HL-60 (cell line): ENCODE measurements at places on chromosomes 3 and 15.

- no peak for DNase-seq
Observed at GRCh38 chr3:178847190-178847589, 224.4 kb downstream of the ZMAT3 start.

DNA sequence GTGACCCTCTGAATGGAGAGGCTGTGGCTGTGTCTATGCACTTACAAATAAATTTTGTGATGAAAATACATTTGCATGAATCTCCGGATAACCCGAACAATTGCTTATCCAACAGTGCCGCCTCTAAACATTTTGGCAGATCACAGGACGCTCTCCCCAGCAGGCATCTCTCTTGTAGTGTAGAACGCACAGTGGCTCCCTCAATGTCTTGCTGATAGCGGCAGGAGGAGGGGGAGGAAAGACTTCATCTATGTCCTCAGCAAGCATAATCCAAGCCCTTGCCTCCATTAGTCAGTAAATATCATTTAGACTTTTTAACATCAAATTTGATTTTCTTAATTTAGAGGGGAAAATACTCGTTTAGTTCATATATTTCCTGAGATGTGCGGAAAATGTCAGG, 318.1 kb upstream of the IGF1R start:
- no peak for DNase-seq

DNA sequence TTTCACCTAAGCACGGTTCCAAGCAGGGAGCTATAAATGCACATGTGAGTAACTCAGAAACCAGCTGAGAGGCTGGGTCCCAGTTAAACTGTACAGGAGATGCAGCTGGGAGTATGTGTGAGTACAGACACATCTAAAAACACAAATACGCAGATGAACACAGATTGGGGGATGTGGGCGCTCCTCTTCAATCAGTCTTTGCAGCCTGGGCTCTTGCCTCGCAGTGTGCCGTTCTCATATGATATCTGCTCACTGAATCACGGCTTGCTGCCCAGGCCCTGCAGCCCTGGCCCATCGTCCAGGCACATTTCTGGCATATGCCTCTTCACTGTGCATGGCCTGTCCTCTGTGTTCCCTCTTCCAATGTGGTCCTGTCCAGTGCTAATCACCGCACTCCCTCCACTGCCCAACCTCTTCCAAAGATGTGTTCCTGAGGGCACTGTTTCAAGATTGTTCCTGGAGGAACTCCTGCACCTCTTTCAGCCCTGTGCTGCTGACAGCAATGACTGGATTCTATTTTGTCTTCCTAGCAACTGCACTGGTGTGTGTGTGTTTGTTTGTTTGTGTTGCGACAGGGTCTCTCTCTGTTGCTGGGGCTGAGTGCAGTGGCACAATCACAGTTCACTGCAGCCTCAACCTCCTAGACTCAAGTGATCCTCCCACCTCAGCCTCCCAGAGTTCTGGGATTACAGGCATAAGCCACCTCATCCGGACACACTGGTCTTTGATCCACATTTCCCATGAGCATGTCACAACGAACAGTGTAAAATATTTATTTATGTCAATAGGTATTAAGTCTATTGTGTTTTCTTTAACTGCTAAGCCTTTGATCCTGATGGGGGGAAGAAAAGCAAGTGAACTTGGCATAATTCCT, 17.0 kb downstream of the CA12 start:
- DNase-seq: no peak

- DNase-seq: no peak
Observed at GRCh38 chr15:77026501-77027110, 31.7 kb downstream of the PSTPIP1 start.

GRCh38 chr3:4754180-4755086, 224.8 kb upstream of the BHLHE40 start:
- DNase-seq: peak; percentile 70

GRCh38 chr3:125121246-125122010, 65.6 kb upstream of the HEG1 start:
- no peak for DNase-seq

GRCh38 chr3:193879864-193880242, 256.1 kb upstream of the HES1 start:
- no peak for DNase-seq

DNA sequence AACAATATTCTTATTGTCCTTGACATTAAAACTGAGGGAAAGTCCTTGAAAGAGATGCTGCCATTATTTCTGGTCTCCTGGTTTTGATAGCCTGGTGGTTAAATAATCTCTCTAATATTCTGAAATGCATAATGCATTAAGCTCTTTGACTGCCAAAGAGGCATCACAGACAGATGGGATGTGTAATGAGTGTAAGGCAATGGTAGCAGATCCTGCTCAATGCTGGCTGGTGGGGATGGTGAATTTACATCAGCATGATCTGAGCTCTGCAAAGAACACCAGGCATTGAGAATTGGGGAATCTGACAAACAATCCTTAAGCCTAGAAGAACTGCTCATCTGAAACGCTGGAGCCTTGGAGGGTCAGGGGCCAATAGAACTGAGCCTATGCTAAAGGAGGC, 528.6 kb upstream of the LMCD1 start:
- no peak for DNase-seq
